Smooth muscle cell of the coronary artery (primary cell): ENCODE measurements at places on chromosomes 13 and 19. TPM values are rescaled to one million over a fixed set of nuclear protein-coding genes. Genes with fewer than 3 reads are reported as not detected.

LRRC8E gene
- 4.3 and 5.6 TPM in 2 replicates for total RNA-seq

MYH14 gene
- total RNA-seq: under 0.01 TPM in 1 of 2 replicates, not detected in the other

POU2F2 gene
- 0.08 and 0.12 TPM in 2 replicates for total RNA-seq

ZNF223 gene
- total RNA-seq: 4.2 and 6.1 TPM in 2 replicates

ATCAY gene
- not detected in 2 replicates for total RNA-seq
